Stimulated activated CD4-positive, alpha-beta T cell treated with anti-CD3 and anti-CD28 coated beads, Interleukin-4, amount 100 ng/mL, for 48 hours (primary cell): ENCODE measurements at places on chromosomes 16 and 17.

- no peak for DNase-seq
Observed at GRCh38 chr17:62911114-62911513, 54.9 kb upstream of the TANC2 start.

- DNase-seq, result no peak
Observed at GRCh38 chr16:48279199-48279598, 31.9 kb upstream of the ABCC11 start.

DNA sequence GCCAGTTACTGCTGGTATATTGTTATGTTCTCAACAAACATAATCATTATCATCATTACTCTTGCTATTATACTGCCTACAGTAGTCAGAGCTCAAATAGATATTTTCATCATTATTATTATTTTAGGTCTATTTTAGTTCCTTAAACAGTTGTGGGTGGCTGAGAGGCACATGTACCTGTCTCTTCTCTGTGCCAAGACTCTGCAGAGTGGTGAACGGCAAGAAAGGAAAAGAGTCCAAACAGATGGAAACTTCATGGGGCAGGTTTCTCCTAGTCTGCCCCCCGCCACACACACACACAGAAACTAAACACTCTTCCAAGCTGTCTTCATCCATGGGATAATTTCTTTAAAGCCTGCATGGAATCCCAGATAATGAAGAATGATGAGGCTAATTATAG lies 77.7 kb upstream of the CLEC3A start:
- no peak for DNase-seq

DNA sequence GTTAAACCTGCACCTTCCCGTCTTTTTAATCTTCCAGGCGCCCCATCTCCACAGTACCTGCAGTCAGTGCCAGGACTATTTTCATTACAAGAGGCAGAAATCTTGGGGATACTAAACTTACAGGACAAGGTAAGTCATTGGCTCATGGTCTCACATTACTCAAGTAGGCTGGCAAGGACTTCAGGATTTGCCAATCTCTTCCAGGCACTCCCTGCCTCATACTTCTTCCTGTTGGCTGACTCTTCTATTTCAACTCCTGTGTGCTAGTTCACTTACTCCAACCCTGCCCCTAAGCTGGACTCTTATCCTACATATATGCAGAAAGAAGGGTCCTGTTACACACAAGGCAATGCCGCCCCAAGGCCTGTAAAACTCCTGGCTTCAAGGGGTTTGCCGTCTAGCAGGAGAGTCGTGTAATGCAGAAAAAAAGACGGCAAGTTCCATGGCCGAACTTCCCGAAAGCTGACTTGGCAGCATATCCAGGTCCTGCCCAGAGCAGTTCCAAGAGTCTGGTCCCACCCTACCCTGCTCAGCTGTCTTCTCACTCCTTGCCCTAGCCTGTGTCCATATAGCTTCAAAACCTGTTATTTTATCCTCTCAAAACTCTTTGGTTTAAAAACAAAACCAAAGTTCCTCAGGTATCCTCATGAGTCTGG lies 14.8 kb downstream of the ERN1 start:
- no peak for DNase-seq
